ENCODE measurements at places on chromosomes 5 and 9. TPM values are rescaled to one million over a fixed set of nuclear protein-coding genes. Genes with fewer than 3 reads are reported as not detected.
A peak's percentile ranks its signal among the peaks of the same experiment; 100 is the strongest.

- H3K27me3 ChIP-seq: no peaks in the 10 kb centered on the region
- H3K36me3 ChIP-seq: peaks cover 72% of the 10 kb centered on the region
- H3K27ac ChIP-seq: no peak overlapping the region
These were observed 75.4 kb downstream of the UHRF2 start for GRCh38 chr9:6488395-6488794.

DNA sequence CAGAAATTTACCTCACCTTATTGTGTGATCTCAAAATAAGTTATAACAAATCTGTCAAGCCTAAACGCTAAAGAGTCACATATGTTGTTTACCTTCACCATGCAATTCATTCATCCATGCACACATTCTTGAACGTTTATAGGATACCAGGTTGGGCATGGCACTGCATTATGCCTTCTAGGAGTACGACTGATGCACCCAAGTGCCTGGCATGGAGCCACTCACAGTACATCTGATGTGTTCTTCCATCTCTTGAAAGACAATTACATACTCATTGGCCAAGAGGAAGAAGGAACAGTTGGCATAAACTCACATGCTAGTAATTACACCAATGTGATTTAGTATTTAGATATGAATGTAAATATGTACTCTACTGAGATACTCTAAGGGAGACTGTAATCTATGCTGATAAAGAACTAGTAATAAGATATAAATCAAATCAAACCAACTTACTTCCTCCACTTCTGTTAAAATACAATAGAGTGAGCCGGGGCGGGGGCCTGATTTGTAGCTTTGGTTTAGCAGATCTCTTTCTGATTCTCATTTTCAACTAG, 90.7 kb downstream of the LPAR1 start:
- no peak overlapping the region for H3K27ac ChIP-seq
- H3K4me1 ChIP-seq: no peaks in the 10 kb centered on the region
- DNase-seq: no peak
- H3K27me3 ChIP-seq: no peaks in the 10 kb centered on the region
- no peaks in the 10 kb centered on the region for H3K36me3 ChIP-seq
- no peak overlapping the region for H3K4me3 ChIP-seq

GRCh38 chr5:23419115-23419514, 88.3 kb upstream of the PRDM9 start:
- no peaks in the 10 kb centered on the region for H3K4me1 ChIP-seq
- H3K27me3 ChIP-seq: no peaks in the 10 kb centered on the region
- no peaks in the 10 kb centered on the region for H3K36me3 ChIP-seq
- no peak overlapping the region for H3K4me3 ChIP-seq

GRCh38 chr5:78361631-78361993, 1.2 kb downstream of the SCAMP1 start:
- no peak for DNase-seq
- peak overlapping the region; percentile 96 for H3K4me3 ChIP-seq
- peaks cover 21% of the 10 kb centered on the region for H3K4me1 ChIP-seq
- peak overlapping the region; percentile 91 for H3K27ac ChIP-seq
- peaks cover 9% of the 10 kb centered on the region for H3K36me3 ChIP-seq

DNA sequence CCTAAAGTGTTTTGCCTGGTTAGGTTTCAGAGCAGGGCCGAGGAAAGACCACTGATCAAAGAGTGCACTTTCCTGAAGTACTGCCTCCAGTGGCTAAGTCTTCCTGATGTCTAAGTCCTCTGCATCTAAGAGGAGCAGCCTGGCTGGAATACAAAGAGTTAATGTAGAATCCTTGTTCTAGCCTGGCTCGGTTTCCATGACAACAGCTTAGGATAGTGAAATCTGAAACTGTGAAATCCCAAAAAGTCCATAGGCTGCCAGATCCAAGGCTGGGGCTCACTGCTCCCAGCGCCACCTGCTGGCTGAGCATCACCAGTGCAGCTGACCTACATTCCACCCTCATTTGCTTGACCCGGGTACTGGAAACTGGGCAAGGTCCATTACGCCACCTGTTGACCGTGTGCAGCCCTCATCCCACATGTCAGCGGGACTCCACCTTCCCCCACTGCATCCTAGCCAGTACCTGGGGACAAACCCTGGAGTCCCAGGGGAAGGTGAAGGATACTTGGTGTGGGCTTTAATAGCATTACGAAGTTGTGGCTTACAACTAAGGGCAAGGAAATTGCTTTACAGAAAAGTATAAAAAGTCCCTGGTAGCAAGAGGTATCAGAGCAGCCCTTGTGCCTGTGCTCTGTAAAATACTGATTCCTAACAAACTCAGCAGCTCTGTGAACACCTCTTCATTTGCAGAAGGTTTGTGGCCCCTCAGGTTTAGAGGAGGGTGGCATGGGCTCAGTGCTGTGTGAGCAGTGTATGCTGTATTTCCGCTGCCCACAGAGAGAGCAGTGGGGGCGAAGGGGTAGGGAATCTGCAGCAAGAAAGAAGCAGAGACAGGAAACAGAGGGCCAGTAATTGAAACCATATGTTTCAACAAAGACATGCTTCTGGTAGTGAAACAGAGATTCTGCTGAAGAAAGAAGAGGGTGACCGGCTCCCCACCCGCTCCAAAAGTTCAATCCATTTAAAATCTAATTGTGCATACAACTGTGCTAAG, 36.0 kb downstream of the PCDHGC5 start:
- peaks cover 65% of the 10 kb centered on the region for H3K4me1 ChIP-seq
- peak; percentile 84 for DNase-seq
- H3K36me3 ChIP-seq: peaks cover 71% of the 10 kb centered on the region
- H3K4me3 ChIP-seq: no peak overlapping the region
- no peaks in the 10 kb centered on the region for H3K27me3 ChIP-seq
- H3K27ac ChIP-seq: peak overlapping the region; percentile 77

DNA sequence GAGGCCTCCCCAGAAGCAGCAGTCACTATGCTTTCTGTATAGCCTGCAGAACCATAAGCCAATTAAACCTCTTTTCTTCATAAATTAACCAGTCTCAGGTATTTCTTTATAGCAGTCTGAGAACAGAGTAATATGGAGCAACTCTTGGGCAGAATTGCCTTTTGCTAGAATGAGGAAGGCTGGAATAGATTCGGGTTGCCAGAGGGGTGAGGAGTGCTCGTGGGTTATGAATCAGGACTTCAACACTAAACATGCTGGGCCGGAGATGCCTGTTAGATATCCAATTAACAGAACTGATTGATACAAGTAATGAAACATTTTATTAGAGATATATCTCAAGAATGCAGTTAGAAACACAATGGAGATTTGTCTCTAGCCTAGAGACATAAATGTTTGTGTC, 140.9 kb upstream of the MAP3K1 start:
- DNase-seq: no peak
- no peak overlapping the region for H3K4me3 ChIP-seq
- H3K36me3 ChIP-seq: no peaks in the 10 kb centered on the region
- no peak overlapping the region for H3K27ac ChIP-seq

DNA sequence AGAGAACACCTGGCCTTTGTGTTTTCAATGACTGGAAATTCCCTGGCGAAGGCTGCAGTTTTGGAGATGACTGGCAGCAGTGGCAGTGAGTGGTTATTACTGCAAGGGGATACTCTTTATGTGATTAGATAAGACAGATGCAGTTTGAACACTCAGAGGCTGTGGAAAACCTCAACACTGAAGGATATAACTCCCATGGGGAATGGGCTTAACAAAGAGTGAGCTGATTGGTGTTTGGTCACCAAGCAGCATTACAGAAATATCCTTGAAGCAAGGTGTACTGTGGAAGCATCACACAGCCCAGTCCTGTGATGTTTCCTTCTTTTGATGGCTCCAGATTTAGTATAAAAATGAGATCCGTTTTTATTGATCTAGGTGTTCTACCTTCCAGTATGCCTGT, 490.7 kb upstream of the PTPRD start:
- H3K36me3 ChIP-seq: no peaks in the 10 kb centered on the region
- no peaks in the 10 kb centered on the region for H3K4me1 ChIP-seq
- no peak overlapping the region for H3K4me3 ChIP-seq

- H3K27ac ChIP-seq: peak overlapping the region; percentile 66
- peaks cover 18% of the 10 kb centered on the region for H3K4me1 ChIP-seq
- peak; percentile 67 for DNase-seq
- H3K4me3 ChIP-seq: peak overlapping the region; percentile 55
- peaks cover 45% of the 10 kb centered on the region for H3K36me3 ChIP-seq
These were observed 49.9 kb downstream of the USP20 start for GRCh38 chr9:129885018-129885669.

DNA sequence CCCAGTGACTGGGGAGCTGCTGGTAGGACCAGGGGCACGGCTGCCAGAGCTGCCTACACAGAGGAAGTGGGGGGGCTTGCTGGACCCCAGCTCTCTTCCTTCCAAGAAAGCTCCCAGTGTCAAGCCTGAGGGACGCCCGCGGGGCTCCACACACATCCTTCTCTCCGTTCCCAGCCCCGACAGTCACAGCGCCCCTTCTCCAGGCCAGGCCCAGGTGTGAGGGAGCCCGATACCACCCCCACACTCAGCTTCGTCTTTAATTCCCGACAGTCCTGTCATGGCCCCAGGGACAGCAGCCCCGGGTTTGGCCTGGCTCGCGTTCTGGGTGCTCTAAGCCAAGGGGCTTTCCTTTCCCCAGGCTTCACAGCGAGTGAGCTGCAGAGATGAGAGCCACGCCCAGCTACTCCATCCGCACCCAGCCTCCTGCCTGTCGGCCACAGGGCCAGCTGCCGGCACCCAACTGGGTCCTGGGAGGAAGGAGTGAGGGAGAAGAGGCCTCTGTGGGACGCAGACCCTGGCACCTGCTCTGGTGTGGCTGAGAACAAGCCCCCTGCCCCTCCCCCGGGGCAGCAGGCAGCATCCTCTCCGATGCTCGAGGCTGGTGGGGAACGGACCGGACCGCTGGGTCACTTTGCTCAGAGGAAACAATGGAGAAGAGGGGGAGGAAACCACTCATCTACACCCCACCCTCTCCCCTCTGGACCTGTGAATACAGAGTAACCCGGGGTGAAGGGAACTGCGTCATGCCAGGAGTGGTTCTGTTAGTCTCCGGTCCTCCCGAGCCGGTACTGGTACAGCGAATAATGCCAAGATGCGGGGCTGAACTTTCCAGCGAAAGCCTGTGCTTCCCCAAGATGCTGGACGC, 53.9 kb upstream of the PHYKPL start:
- peaks cover 4% of the 10 kb centered on the region for H3K4me1 ChIP-seq
- H3K36me3 ChIP-seq: no peaks in the 10 kb centered on the region
- DNase-seq: peak; percentile 5
- H3K27ac ChIP-seq: no peak overlapping the region

DNA sequence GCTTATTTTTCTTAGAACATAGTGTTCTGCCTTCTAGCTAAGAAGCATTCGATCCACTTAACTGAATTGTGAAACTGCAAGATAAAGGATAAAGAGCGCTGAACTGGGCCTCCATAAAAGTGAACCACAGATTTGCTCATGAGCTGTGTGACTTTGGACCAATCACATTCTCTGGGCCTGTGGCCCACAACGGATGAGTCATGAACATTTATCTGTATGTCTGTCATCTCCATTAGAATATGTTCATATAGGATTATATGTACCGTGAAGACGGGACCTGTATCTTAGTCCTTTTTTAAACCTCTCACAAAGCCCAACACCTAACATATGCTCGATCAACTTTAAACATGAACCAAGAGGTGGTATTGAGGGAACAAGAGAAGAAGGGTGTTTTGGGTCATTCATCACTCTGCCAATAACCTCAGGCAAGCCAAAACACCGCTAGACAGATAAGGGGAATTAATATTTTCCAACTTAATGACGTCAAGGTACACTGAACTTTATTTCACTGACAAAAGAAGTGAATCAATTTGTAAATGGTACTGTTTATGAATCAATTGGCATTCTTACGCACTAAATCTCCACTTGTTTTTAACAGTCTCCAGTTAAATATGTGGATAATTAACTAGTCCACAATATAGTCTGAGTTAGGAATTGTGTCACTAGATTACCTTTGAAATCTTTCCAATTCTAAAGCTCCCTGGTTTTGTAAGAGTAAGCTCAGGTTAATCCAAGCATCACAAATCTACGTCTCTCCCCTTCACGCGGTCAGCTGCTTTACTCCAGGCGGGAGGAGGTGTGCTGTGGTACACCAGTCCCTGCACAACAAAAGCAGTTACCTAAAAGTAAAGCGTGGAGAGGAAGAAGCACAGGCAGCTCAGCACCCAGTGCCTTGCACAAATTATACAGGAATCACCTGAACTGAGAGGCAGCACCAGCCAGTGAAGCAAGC, 1.6 kb downstream of the TMEM245 start:
- no peaks in the 10 kb centered on the region for H3K27me3 ChIP-seq
- DNase-seq: peak; percentile 63
- H3K4me1 ChIP-seq: peaks cover 50% of the 10 kb centered on the region

SYK gene
- 2.1 TPM for total RNA-seq

FGF10 gene
- total RNA-seq: 1.1 TPM
